ENCODE measurements at places on chromosomes 2 and 18.
A peak's percentile ranks its signal among the peaks of the same experiment; 100 is the strongest.

- peaks cover 1% of the 10 kb centered on the region for H3K36me3 ChIP-seq
- no peak for DNase-seq
- peaks cover 6% of the 10 kb centered on the region for H3K27me3 ChIP-seq
- H3K4me1 ChIP-seq = no peaks in the 10 kb centered on the region
- no peak overlapping the region for H3K4me3 ChIP-seq
Observed at GRCh38 chr2:159828738-159829137, 30.7 kb upstream of the CD302 start.

DNA sequence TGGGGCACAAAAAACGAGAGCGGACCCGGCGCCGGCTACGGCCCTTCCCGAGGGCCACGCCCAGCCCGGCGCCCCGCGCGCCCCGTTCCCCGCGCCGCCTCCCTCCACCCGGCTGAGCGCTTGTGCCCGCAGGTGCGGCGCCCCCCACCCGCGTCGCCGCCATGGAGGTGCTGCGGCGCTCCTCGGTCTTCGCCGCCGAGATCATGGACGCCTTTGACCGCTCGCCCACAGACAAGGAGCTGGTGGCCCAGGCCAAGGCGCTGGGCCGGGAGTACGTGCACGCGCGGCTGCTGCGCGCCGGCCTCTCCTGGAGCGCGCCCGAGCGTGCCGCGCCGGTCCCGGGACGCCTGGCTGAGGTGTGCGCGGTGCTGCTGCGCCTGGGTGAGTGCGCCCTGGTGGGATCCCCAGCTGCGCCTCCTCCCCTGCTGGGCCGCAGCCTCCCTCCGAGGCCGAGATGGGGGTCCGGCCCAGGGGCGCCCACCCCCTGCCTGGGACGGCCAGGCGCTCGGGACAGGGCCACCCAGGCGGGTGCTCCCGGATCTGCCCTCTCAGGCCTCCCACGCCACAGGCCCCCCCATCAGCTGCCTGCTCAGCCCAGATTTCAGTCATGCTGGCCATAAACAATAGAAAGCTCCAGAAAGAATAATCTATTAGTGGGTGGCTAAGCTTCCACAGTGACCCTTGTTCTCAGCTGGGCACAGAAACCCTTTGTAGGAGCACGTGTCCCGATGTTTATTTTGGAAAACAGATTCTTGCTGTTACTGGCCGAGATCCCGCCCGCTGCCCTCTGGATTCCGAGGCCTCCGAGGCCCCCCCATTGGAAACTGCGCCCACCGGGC, 997 bp downstream of the BOK start:
- no peak for DNase-seq
- H3K4me1 ChIP-seq = peaks cover 39% of the 10 kb centered on the region
- no peak overlapping the region for H3K27ac ChIP-seq
- peaks cover 7% of the 10 kb centered on the region for H3K27me3 ChIP-seq

- peaks cover 49% of the 10 kb centered on the region for H3K4me1 ChIP-seq
- DNase-seq = no peak
- no peak overlapping the region for H3K4me3 ChIP-seq
- H3K27me3 ChIP-seq = no peaks in the 10 kb centered on the region
Observed at GRCh38 chr18:43054815-43055519, 60.5 kb downstream of the RIT2 start.

- H3K36me3 ChIP-seq = no peaks in the 10 kb centered on the region
- H3K4me1 ChIP-seq = peaks cover 23% of the 10 kb centered on the region
- DNase-seq = no peak
- no peaks in the 10 kb centered on the region for H3K27me3 ChIP-seq
- no peak overlapping the region for H3K4me3 ChIP-seq
Observed at GRCh38 chr18:55433648-55434047, 154.3 kb downstream of the TCF4 start.

GRCh38 chr2:70124983-70125480, 37.8 kb downstream of the PCBP1 start:
- H3K4me3 ChIP-seq = peak overlapping the region; percentile 88
- DNase-seq = peak; percentile 71
- peaks cover 49% of the 10 kb centered on the region for H3K4me1 ChIP-seq
- no peaks in the 10 kb centered on the region for H3K27me3 ChIP-seq
- H3K27ac ChIP-seq = peak overlapping the region; percentile 100

GRCh38 chr2:8654041-8654440, 27.8 kb upstream of the ID2 start:
- H3K36me3 ChIP-seq = no peaks in the 10 kb centered on the region
- no peak for DNase-seq
- peaks cover 7% of the 10 kb centered on the region for H3K4me1 ChIP-seq
- no peak overlapping the region for H3K4me3 ChIP-seq

DNA sequence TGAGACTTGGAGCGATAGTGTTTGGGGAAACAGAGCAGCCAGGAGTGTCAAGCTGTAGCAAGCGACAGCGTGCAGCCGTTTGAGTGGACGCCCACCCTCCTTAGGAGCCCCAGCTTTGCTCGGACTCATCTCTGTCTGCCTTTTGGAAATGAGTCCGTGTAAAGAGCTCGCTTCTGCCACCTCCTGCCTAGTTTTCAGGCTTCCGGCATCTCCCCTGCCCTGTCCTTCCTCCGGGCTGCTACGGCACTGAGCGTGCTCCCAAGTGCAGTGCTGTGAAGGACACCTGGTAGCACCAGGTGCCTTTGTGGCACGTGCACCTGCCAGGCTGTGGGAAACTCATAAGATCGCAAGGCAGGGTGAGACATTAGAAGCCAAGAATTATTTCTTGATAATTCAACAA, 117.1 kb downstream of the RNF144A start:
- peaks cover 62% of the 10 kb centered on the region for H3K36me3 ChIP-seq
- DNase-seq = no peak
- no peak overlapping the region for H3K27ac ChIP-seq
- H3K27me3 ChIP-seq = no peaks in the 10 kb centered on the region
- no peak overlapping the region for H3K4me3 ChIP-seq

GRCh38 chr2:120935339-120936313, 200.0 kb downstream of the GLI2 start:
- peak overlapping the region; percentile 49 for H3K4me3 ChIP-seq
- H3K36me3 ChIP-seq = peaks cover 6% of the 10 kb centered on the region
- no peaks in the 10 kb centered on the region for H3K27me3 ChIP-seq
- DNase-seq = peak; percentile 37

DNA sequence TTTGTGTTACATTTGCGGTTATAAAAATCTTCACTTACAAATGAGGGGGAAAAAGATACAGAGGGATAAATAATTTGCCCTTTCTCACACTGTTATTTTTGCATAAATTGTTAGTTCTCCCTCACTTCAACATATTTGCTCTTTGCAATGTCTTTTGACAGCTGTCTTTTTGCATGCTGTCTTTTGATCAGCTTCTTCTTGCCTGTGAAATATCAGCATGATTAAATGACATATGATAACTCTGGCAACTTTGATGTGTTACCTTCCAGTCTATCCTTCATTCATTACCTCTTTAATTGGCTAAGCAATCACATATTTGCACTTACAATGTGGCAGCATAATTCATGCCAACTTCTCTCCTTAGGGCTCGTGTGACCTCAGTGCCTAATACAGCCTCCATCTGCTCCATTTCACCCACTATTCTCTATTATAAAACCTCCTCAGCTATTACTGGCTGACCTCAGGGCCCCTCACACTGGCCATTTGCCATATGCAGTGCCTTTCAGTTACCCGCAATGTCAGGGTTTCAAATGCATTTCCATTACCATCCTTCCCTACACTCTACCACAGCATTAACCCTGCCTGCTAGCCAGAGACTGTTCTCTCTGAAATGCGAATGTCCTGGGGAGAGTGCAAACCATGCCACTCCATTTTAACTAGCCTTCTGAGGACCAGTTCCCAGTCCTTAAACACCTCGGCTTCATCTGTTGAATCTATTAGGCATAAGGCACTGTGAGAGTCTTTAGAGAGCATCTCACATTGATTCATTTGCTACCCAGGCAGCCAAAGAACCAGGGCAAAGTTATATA, 1056.6 kb upstream of the CHAC2 start:
- H3K36me3 ChIP-seq = no peaks in the 10 kb centered on the region
- no peaks in the 10 kb centered on the region for H3K4me1 ChIP-seq
- DNase-seq = no peak
- H3K27me3 ChIP-seq = no peaks in the 10 kb centered on the region

- no peaks in the 10 kb centered on the region for H3K27me3 ChIP-seq
- no peaks in the 10 kb centered on the region for H3K4me1 ChIP-seq
- DNase-seq = no peak
Observed at GRCh38 chr18:38698088-38698487, 1132.5 kb upstream of the CELF4 start.

GRCh38 chr18:48761582-48761981, 189.2 kb downstream of the SMAD7 start:
- H3K27me3 ChIP-seq = no peaks in the 10 kb centered on the region
- no peak for DNase-seq
- no peak overlapping the region for H3K4me3 ChIP-seq
- no peaks in the 10 kb centered on the region for H3K4me1 ChIP-seq
- peaks cover 38% of the 10 kb centered on the region for H3K36me3 ChIP-seq
- no peak overlapping the region for H3K27ac ChIP-seq

GRCh38 chr2:221337957-221338685, 234.0 kb downstream of the EPHA4 start:
- H3K4me3 ChIP-seq = no peak overlapping the region
- H3K27ac ChIP-seq = no peak overlapping the region
- peaks cover 2% of the 10 kb centered on the region for H3K27me3 ChIP-seq
- peaks cover 4% of the 10 kb centered on the region for H3K4me1 ChIP-seq
- H3K36me3 ChIP-seq = no peaks in the 10 kb centered on the region

- no peak overlapping the region for H3K4me3 ChIP-seq
- H3K4me1 ChIP-seq = peaks cover 30% of the 10 kb centered on the region
- peak overlapping the region; percentile 95 for H3K27ac ChIP-seq
- no peaks in the 10 kb centered on the region for H3K27me3 ChIP-seq
- DNase-seq = no peak
Observed at GRCh38 chr18:56162311-56163265, 475.8 kb downstream of the TXNL1 start.

GRCh38 chr2:25749676-25750075, 76.3 kb upstream of the DTNB start:
- H3K4me3 ChIP-seq = no peak overlapping the region
- H3K4me1 ChIP-seq = no peaks in the 10 kb centered on the region
- H3K27me3 ChIP-seq = no peaks in the 10 kb centered on the region
- H3K27ac ChIP-seq = no peak overlapping the region

GRCh38 chr2:15973481-15974401, 33.4 kb downstream of the MYCN start:
- H3K4me3 ChIP-seq = no peak overlapping the region
- H3K4me1 ChIP-seq = peaks cover 37% of the 10 kb centered on the region

DNA sequence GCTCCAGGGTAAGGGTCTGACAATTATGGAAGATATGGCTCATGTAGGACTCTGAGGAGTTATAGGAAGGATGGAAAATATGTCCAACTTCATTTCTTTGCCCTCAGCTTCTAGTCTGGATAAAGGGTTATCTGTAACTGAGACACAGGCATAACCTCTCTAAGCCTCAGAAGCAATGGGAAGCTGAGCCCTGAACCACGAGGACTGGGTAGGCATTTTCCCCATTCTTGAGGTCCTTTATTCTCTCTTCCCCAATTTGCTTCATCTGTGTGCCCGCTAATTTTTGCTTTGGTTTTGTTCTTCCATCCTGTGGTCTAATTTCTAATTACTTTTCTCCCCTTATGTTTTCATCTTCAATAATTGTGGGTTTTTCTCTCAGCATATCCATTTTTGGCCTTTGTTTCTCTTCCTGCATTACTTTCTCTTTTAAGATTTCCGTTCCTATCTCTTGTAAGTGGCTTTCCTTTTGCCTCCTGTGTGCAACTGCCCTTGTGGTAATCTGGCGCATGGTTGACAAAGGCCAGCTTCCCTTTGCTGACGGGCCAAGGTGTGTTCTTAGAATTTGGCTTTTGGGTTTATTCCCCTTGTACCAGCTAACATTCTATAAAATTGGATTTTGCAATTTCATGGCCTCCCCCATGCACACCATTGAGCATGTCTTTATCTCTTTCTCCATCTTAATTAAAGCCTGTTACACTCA, 343.8 kb downstream of the TXNL1 start:
- H3K36me3 ChIP-seq = no peaks in the 10 kb centered on the region
- H3K27ac ChIP-seq = no peak overlapping the region
- H3K27me3 ChIP-seq = no peaks in the 10 kb centered on the region
- no peaks in the 10 kb centered on the region for H3K4me1 ChIP-seq
- DNase-seq = no peak
- H3K4me3 ChIP-seq = no peak overlapping the region

- H3K27me3 ChIP-seq = no peaks in the 10 kb centered on the region
- peaks cover 37% of the 10 kb centered on the region for H3K36me3 ChIP-seq
- DNase-seq = no peak
- no peaks in the 10 kb centered on the region for H3K4me1 ChIP-seq
- peak overlapping the region; percentile 16 for H3K27ac ChIP-seq
- no peak overlapping the region for H3K4me3 ChIP-seq
Observed at GRCh38 chr18:21777814-21778213, 37.2 kb downstream of the MIB1 start.

DNA sequence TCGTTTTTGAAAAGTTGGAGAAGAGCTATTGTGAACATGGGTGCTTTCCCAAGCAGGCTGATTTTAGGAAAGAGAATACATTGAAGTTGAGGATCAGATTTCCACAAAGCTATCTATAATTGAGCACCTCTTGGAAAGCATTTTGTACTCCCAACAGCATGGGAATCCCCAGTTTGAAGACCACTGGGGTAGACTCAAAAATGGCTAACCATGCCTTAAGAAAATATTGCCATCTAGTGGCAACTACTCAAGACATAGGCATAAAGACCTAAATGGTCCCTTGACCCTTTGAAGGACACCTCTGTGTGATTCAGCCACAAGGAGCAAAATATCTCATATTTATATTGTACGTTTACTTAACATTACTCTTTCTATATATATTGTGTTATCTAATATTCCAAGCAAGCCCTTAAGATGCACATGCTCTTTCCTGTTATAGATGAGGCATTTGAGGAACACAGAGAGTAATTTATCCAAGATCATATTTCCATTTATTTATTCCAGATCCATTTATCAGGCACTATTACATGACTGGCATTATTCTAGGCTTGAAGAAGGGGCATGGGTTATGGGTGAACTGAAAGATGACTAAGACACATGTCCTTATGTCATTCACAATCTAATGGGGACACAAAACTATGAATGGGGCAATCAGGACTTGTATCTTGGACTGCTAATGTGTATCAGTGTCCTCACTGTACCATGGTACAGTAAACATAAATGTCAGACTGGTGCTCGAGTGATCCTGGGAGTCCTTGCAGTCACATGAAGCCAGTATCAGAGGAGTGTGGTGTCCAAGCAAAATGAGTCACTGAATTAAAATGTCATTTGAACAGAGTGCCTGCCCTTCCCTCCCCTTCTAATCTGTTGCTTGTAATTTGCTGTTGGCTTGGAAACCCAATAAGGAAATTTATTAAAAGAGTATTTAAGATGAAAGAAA, 121.0 kb upstream of the XPO1 start:
- no peaks in the 10 kb centered on the region for H3K27me3 ChIP-seq
- no peak overlapping the region for H3K27ac ChIP-seq
- H3K4me3 ChIP-seq = no peak overlapping the region
- no peak for DNase-seq

GRCh38 chr2:159961037-159961436, 101.4 kb downstream of the PLA2R1 start:
- no peak for DNase-seq
- H3K4me1 ChIP-seq = peaks cover 15% of the 10 kb centered on the region
- H3K4me3 ChIP-seq = no peak overlapping the region

DNA sequence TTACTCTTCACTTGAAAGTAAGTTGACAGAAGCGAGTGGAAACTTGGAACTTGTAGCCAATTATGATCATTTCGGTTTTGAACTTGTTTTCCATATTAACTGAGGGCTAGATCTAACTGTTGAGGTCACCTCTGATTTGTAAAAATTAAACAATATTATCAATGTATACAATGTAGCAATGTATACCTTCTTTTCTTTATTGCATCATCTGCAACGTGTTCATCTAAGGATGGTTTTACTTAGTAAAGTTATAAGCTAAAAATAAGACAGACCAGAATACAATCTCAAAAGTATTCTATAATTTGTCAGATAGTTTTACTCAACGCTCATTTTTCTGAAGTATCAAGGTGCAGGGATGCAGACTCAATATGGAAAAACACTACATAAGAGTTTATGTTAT, 435.0 kb upstream of the TNP1 start:
- H3K27ac ChIP-seq = no peak overlapping the region
- peaks cover 2% of the 10 kb centered on the region for H3K27me3 ChIP-seq
- H3K36me3 ChIP-seq = peaks cover 20% of the 10 kb centered on the region
- no peak overlapping the region for H3K4me3 ChIP-seq
